ENCODE measurements at places on chromosomes 12 and 14.
A peak's percentile ranks its signal among the peaks of the same experiment; 100 is the strongest.

DNA sequence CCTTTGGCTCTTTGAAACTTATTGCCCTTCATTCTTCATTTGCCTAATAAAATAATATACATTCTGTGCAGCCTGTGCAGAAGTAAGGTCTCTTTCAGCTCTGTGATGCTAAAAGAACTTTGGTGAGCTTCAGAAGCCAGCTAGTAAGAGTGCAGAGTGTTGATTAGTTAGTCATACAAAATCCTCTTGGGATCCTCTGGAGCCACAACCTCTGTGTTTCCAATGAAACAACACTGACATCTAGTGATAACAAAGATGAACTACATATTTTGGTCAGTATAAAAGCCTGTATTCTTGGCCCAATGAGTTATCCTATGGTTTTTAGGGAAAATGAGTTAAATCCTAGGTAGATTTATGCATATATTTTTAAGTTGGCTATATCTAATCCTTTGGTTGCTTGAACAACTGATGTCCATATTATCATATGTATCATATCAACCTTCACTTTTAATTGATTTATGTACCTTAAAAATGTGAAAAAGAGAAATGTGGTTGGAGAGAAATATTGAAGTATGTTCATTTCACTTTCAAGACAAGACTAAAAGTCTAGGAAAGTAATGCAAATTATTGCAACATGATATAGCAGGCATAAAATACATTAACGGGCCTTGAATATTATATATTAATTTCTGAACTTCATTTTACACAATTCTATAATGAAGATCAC lies 158.4 kb downstream of the KLHL28 start:
- peak; percentile 67 for DNase-seq

DNA sequence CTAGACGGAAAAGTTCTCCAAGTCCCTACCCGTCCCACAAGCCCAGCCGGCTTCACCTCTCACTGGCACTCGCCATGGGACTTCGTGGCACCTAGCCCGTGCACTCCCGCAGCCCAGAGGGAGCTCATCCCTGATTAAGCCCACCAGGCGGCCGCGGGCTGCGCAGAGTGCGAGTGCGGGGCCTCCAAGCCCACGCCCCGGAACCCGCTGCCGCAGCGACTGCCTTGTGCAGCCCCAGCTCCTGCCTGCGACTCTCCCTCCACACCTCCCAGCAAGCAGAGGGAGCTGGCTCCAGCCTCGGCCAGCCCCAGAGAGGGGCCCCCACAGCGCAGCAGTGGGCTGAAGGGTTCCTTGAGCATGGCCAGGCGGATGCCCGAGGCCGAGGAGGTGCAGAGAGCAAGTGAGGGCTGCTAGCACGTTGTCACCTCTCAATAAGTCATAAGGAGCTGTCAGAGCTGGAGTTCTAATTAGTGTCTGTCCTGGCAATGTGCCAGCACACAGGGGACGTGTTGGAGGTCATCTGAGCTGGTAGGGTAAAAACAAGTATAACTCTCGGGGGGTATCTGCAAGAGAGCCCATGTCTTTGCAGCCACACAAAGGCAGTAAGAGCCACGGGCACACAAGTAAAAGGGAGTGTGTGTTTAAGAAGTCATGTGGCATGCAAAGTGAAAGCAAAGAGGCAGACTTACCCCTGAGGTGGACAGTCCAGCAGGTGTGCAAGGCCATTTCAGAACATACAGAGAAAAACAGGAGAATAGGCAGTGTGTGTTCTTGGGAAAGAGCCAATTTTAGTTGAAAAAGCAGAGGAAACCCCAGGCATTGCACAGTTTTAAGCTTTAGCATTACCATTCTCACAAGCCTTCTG lies 27.1 kb upstream of the TMTC2 start:
- no peak for DNase-seq

DNA sequence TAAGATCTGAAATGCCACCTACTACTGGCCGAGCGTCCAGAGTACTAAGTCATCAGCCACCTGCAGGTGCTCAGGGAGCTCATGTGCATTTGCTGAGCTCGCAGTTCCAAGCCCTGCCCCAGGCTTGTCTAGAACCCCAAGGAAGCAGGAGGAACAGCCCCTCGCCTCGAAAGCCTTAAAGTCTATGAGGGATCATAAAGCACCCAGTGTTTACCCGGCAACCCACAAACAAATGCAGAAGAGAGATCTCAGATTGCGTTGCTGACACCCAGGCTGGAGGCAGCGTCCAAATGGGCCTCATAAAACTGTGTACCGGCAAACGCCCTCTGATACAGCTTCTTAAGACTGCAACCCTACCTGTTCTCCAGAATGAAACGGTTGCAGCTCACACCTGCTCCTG lies 6.8 kb downstream of the KDM2B start:
- no peak for DNase-seq

- no peak for DNase-seq
These were observed 74.5 kb downstream of the CCDC60 start for GRCh38 chr12:119409043-119409442.

- no peak for DNase-seq
These were observed 18.0 kb downstream of the SYNJ2BP start for GRCh38 chr14:70398706-70399431.

DNA sequence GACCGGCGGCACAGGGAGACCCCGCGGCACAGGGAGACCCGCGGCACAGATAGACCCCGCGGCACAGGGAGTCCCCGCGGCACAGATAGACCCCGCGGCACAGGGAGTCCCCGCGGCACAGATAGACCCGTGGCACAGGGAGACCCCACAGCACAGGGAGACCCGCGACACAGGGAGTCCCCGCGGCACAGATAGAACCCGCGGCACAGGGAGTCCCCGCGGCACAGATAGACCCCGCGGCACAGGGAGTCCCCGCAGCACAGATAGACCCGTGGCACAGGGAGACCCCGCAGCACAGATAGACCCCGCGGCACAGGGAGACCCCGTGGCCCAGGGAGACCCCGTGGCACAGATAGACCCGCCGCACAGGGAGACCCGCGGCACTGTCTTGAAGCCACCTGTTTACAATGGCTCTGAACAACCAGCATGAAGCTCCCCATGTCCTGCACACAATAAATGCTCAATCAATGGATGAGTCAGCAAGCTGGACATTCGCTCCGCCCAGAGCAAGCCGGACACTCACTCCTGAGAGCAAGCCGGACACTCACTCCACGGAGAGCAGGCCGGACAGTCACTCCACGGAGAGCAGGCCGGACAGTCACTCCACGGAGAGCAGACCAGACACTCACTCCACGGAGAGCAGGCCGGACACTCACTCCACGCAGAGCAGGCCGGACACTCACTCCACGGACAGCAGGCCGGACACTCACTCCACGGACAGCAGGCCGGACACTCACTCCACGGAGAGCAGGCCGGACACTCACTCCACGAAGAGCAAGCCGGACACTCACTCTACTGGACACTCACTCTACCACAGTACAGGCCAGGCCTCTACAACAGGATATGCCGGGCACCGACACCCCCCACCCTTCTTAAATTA lies 121.9 kb downstream of the RFLNA start:
- DNase-seq = no peak

DNA sequence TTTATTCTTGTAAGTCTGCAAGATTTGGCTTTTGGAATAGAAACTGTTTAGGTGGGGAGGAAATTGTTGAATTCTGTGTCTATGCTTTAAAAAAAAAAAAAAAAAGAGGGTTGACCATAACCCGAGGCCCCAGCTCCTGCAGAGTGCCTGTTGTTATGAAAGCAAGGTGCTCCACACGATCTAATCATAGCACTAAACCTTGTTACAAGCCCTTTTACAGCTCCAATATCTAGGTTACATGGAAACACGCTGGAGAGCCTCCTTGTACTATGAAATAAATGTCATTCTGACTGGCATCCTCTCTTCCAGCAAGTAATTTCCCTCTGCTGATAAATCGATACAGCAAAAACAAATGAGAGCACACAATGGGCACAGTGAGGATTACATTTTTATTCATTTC lies 303.1 kb upstream of the SOX5 start:
- no peak for DNase-seq

DNA sequence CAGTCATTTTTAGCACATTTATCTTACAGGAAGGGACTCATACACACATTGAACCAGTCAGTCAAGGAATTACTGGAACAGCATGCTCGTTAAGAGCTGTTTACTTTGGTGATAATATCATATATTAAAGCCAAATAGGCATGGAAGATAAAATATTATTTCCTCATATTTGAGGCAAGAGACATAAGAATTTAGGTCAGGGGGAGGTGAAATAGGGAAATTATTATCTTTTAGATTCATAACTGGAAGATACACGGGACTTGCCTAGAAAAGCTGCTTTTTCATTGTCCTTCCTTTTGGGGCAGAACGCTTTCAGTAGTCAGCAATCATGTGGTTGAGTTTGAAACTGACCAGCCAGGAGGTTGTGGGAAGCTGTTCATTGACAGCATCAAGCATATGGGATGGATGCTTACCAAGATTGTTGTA lies 72.5 kb downstream of the NTN4 start:
- DNase-seq = no peak

DNA sequence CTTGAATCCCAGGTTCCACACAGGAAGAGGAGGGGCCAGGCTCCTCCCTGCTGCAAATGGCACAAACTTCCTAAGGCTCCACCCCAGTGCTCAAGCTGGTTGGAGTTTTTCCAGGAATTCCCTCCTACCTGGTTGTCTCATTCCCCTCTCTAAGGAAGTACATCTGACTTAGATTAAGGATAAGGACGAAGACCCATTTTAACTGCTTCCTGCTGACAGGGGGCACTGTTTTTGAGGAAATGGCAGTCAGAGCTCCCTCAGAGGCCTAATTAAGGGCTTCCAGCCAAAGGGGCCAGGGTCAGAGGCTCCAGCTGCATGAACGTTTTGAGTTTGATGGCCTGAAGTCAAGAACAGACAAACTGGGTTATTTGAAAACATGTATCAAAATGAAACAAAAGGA lies 1084.7 kb downstream of the SLC6A15 start:
- DNase-seq = no peak

GRCh38 chr14:89264196-89264800 lies 152.7 kb downstream of the FOXN3 start:
- no peak for DNase-seq

GRCh38 chr12:50934981-50935807 lies 17.1 kb upstream of the HIGD1C start:
- peak; percentile 57 for DNase-seq

DNA sequence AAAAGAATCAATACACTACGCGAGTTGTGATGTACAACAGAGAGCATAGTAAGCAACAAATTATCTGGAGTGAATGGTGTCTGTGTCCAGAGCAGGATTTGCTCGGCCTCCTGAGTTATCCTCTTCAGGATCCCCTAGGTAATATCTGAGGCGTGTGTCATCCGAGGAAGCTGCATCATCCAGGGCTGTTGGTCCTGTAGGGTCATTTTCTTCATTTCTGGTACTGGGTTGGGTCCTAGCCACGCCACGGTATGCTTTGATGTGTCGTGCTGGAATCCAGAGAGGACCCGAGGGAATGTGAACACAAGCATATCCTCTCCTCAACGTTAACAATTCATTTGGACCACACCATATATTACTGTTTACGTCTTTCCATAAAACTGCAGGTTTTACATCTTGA lies 19.0 kb upstream of the CLEC4E start:
- DNase-seq = peak; percentile 23

DNA sequence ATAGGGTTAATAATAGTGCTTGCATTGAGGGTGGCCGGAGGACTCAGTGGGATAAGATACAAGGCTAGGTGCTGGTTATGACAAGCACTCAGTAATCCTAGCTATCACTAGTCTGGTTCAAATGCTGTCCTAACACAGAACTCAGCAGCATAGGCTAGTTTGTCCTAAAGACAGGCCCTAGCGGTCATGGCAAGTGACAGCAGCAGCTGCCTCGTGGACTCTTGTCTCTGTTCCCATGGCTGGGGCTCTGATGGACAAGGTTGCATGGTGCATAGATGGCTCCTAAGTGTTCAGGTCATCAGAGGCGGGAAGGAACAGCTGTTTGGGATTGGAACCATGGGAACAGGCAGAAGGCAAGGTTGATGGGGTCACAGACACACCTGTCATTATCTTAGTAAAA lies 42.4 kb upstream of the IGF1 start:
- DNase-seq = no peak

DNA sequence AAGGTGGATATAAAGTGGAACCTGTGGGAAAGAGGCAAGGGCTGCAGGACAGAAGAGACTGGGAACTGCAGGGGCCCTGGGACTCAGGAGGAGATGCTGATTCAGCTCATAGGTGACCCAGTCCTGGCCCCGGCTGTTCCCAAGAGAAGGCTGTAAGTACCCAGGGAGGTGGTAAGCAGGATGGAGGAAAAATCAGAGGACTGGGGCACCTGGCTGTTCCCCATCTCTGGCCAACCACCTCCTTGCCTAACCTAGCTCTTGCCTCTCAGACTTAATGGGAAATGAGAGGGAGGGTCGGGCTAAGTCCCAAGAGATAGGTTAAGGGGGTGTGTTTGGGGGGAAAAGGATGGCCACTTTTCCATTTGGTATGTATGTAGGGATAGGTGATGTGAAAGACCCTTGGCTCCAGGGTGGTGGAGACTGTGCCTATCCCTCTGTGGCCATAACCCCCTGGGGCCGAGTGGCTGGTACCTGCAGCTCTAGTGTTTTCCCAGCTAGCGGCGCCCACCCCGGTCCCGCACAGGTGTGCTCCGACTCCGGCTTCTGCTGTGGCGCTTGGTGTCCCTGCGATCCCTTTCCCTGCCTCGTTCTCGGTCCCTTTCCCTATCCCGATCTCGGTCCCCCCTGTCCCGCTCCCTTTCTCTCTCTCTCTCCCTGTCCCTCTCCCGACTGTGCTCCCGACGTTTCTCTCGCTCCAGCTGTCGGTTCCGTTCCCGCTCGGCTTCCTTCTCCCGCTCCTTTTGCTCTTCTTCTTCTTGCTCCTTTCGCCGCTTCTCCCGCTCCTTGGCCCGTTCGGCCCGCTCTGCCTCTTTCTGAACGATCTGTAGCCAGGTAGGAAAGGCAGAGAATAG lies 1.6 kb upstream of the CDH24 start:
- no peak for DNase-seq

DNA sequence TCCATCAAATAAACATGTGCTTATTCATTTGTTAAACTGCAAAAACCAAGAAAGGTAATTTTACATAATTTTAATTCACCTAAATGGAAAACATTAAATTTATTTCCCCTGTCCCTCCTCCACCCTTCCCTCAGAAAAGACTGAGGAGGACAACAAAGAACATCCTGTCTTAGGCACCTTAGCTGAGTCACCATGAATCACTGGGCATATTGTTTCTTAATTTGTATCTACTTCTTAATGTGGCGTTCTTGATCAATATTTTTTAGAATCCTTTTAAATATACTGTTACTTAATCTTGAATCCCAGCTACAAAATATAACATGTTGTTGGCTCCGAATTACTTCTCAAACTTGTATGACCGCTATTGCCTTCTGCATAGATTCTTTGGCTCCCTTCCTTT lies 23.5 kb downstream of the SIX6 start:
- no peak for DNase-seq

All from LoVo (cell line).